ENCODE measurements at places on chromosomes 16 and 17.
A peak's percentile ranks its signal among the peaks of the same experiment; 100 is the strongest.

- DNase-seq = no peak
These were observed 25.8 kb upstream of the CLEC18A start for GRCh38 chr16:69925311-69925710.

- no peak for DNase-seq
These were observed 3.6 kb upstream of the PSMD11 start for GRCh38 chr17:32440722-32441121.

DNA sequence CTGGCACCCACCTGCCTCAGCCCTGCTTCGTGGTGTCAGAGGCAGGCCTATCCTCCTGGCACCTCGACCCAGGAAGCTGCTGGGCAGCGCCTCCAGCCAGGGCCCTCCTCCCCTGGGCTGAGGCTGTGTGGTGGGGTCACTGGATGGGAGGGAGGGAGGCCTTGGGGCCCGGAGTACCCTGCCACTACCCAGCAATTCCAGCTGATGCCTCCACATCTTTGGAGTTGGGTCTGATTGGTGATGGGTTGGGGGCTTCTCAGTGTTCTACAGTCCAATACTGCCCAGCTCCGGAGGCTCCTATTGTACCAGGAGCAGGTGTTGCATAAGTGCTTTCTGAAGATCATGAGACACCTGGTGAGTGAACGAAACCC is 48.0 kb downstream of the USP22 start:
- no peak for DNase-seq

- DNase-seq = no peak
These were observed 4.5 kb upstream of the CACNG5 start for GRCh38 chr17:66830451-66830850.

DNA sequence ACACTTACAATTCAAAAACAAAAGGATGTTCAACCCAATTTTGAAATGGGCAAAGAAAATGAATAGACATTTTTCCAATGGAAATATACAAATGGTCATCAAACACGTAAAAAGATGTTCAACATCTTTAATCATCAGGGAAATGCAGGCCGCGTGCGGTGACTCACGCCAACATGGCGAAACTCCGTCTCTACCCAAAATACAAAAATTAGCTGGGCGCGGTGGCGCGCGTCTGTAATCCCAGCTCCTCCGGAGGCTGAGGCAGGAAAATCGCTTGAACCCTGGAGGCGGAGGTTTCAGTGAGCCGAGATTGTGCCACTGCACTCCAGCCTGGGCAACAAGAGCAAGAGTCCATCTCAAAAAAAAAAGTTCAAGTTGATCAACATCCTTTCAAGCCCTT is 1.8 kb upstream of the CLUAP1 start:
- DNase-seq = no peak

- DNase-seq = no peak
These were observed 62.9 kb downstream of the SMURF2 start for GRCh38 chr17:64599187-64599676.

DNA sequence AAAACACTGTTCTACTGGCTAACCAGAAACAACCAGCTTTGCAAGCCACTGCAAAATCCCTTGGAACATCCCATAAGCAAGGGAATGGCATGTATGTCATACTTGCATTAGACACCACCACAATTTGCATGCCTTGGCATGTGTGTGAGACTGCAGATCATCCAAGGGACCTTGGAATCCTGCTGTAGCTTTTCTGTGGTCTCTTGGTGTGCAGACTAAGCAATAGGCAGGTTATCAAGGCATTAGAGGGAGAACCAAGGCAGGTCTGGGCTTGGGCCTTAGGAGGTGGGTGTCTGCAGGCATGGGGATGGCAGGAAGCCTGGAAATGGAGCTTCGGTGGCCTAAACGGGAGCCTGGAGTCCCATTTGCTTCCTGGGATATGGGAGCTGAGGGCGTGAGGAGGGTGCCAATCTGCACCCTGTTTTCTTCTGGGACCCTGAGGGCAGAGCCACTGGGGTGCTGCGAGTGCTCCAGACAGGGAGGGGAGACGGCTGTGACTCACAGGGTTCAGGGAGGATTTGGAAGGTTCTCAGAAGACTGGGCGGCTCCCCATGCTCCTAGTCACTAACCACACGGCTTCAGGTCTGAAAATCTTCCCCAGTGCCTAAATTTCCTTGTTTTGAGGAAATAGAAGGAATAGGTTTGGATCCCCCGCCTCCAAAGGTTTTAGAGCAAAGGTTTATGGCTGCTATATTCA is 36.6 kb downstream of the FAM20A start:
- DNase-seq = no peak

DNA sequence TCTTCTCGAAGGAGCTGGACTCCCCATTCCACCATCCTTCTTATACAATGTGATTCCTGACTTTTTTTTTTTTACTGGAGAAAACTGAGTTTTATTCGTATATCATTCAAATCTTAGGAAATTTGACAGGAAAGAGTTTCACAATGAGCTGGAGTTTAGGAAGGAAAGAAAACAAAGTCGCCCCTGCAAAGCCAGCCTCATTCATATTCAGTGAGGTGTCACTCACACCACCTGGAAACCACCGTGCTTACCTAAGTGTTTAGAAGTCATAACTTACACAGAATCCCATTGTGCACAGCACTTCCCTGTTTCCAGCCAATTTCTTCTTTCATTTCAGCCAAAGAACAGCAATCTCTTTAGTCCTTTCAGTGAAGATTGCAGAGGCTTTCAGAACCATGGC is 90.3 kb upstream of the CHMP6 start:
- no peak for DNase-seq

- DNase-seq = peak; percentile 38
These were observed 13.5 kb downstream of the SPHK1 start for GRCh38 chr17:76397687-76398522.

All from NCI-H187 (cell line).